NCI-H82 (cell line): ENCODE measurements at places on chromosomes 4 and X.

DNA sequence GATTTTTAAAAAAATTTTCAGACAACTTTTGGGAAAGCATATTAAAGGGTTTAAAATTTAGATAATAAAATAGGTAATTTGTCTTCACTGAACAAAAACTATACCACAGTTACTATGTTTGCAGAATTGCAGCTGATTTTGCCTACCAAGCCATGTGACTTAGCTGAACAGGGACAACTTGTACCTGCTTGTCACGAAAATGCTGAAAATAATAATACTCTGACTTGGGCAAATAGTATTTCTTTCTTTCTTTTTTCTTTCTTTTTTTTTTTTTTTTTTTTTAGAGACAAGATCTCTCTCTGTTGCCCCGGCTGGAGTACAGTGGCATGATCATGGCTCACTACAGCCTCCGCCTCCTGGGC is 225.2 kb upstream of the PPP1R2C start:
- no peak for DNase-seq

DNA sequence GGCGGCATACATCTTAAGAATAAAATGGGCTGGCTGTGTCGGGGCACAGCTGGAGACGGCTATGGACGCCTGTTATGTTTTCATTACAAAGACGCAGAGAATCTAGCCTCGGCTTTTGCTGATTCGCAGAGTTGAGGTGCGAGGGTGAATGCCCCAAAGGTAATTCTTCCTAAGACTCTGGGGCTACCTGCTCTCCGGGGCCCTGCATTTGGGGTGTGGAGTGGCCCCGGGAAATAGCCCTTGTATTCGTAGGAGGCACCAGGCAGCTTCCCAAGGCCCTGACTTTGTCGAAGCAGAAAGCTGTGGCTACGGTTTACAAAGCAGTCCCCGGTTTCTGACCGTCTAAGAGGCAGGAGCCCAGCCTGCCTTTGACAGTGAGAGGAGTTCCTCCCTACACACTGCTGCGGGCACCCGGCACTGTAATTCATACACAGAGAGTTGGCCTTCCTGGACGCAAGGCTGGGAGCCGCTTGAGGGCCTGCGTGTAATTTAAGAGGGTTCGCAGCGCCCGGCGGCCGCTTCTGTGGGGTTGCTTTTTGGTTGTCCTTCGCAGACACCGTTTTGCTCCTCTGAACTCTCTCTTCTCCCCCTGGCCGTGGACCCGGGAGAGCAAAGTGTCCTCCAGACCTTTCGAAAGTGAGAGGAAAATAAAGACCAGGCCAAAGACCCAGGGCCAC is 1.9 kb downstream of the SHOX start:
- peak; percentile 4 for DNase-seq

GRCh38 chrX:31796624-31797023 is 724.8 kb upstream of the FTHL17 start:
- no peak for DNase-seq

GRCh38 chr4:185437809-185438208 is 12.0 kb upstream of the UFSP2 start:
- no peak for DNase-seq

- peak; percentile 56 for DNase-seq
These were observed 67.2 kb upstream of the BRWD3 start for GRCh38 chrX:80876877-80877276.

GRCh38 chrX:115650916-115651315 is 89.9 kb downstream of the PLS3 start:
- peak; percentile 75 for DNase-seq

DNA sequence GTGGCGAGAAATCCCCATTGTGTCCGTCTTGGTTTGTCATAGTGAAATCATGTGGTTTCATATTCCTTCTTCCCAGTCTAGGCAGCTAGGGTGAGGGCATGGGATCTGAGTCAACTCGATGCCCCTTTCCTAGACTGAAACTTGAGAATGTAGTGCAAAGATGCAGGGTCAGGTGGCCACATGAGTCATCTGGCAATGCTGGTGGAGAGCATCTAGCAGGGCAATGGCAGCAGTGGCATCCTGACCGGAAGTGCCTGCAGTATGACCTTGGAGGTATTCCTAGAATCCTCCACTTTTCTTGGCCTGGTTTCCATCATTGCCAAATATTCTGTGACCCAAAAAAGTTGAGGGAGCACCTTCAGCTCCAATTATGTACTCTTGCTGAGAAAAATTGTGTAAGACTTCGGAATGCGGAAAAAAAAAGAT is 39.1 kb upstream of the TMEM184C start:
- DNase-seq = no peak

GRCh38 chr4:92847026-92847425 is 543.3 kb downstream of the GRID2 start:
- DNase-seq = no peak

GRCh38 chr4:118345813-118346212 is 7.0 kb downstream of the PRSS12 start:
- DNase-seq = no peak

GRCh38 chr4:84892950-84893349 is 73.5 kb downstream of the WDFY3 start:
- DNase-seq = no peak

- DNase-seq = peak; percentile 75
These were observed 9.8 kb downstream of the ATP2B3 start for GRCh38 chrX:153527208-153527607.

DNA sequence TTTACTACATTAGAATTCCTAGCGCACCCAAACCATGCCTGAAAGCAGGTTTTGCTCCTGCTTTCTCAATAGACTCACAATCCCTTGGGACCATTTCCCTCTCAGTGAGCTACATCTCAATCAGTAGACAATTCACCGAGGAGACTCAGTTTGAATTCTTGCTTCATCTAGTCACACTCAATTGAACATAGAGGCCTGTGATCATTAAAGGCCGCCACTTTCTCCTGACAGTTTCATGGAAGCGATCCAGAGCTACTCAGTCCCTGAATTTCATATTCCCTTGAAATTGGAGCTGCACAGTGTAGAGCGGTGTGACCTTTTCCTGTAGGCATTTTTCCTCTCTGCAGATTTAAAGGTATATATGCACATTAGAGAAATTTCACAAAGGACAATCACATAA is 193.9 kb upstream of the SPOCK3 start:
- DNase-seq = no peak

GRCh38 chr4:40405193-40405592 is 70.1 kb downstream of the CHRNA9 start:
- no peak for DNase-seq

- DNase-seq = no peak
These were observed 665.6 kb upstream of the CPEB2 start for GRCh38 chr4:14336656-14337055.

GRCh38 chrX:23783589-23784469 is 856 bp downstream of the SAT1 start:
- peak; percentile 29 for DNase-seq

DNA sequence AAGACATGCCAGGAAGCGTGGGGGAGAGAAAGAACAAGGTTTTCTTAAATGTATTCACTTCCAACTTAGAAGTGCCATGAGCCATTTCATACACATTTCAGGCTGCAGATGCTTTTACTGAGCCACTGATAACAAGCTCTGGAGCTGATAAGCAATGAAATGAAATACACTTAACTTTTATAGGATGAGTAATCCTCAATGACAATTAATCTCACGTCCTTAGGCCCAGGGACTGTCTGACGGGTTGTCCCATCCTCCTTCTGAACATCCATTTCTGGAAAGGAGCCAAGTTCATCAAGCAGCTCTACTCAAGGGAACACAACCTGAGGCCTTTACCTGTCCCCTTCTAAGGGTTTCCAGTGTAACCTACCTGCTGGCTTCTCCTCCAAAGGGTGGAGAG is 121.2 kb downstream of the PARM1 start:
- peak; percentile 5 for DNase-seq

DNA sequence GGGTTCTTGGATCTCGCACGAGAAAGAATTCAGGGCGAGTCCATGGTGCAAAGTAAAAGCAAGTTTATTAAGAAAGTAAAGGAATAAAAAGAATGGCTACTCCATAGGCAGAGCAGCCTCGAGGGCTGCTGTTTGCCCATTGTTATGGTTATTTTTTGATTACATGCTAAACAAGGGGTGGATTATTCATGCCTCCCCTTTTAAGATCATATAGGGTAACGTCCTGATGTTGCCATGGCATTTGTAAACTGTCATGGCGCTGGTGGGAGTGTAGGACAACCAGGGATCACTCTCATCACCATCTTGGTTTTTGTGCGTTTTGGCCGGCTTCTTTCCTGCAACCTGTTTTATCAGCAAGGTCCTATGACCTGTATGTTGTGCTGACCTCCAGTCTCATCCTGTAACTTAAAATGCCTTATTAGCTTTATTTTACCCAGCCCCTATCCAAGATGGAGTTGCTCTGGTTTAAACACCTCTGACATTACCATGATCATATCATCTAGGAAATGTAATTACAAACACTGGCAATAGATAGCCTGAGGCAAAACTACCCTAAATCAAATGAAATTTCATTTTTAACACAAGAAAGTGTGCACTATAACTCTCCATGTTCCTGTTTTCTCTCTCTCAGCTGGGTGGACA is 94.3 kb upstream of the ATXN3L start:
- DNase-seq = peak; percentile 33

DNA sequence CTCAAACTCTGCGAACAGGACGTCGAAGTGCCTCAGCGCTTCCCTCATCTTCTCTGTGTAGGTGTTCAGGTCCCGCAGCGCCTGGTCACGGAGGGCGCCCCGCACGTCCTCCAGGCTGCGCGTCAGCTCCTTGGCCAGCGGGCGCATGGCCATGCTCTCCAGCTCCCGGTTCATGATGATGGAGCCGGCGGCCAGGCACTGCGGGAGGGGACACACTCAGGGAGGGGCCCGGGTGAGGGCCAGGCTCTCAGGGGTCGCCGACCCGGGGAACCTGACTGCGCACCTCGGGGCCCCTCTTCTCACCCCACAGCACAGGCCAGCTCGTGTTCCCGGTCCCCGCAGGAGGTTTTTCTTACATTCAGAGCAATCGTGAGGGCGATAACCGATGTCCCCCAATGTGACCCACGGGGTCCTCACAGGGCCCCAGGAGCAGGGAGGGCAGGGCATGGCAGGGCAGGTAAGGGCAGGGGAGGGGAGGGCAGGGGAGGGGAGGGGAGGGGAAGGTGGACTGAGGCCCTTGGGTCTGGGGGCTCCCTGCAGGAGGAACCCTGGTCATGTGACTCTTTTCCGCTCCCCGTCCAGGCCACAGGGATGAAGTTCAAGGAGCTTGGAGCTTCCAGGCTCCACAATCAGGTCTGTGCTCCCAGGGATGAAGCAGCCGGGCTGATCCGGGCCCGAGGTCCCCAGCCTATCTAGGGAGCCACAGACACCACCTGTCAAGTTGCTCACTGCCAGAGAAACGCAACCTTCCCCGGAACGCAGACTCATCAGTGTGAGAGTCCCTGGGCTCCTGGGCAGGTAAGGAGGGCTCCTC is 77.8 kb upstream of the MXD4 start:
- DNase-seq = no peak

DNA sequence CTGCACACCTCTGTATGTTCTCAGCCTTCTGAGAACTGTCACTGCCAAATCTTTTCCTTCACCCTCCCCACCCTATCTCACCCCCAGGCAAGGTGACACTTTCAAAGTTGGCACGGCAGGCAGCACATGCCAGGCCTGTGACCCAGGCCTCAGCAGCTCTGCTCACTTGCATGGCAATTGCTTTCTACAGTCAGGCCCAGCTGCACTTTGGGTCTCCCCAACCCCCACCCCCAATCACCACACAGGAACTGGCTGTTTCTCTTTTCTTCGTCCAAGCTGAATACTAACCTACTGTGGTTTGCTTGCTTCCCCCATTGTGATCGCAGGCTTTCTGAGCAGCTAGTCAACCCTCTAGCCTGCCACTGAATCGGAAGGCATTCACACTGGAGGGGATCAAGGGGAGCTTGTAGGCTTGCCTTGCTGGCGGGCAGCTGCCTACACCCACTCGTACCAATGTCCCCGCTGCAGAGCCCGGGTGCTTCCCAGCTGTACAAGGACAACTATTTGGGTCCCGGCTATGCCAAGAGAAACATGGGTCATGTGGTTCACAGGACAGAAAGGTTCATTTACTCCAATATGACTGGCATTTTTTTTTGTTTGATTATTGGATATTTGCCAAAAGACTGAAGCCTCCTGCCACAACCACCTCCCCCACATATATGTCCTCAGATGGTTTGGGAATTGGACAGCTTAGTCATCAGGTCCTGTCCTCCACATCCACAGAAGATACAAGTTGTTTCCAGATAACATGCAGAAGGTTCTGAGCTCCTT is 28.1 kb downstream of the SLC25A43 start:
- no peak for DNase-seq

- DNase-seq = peak; percentile 68
These were observed 15.7 kb downstream of the OFD1 start for GRCh38 chrX:13750204-13750603.

GRCh38 chr4:44157611-44158277 is 290.9 kb downstream of the KCTD8 start:
- DNase-seq = no peak

GRCh38 chrX:49910344-49910743 is 12.1 kb upstream of the CLCN5 start:
- no peak for DNase-seq

GRCh38 chrX:136171420-136171819 is 24.1 kb downstream of the FHL1 start:
- DNase-seq = no peak

GRCh38 chr4:105022811-105023667 is 123.6 kb upstream of the TET2 start:
- no peak for DNase-seq

- no peak for DNase-seq
These were observed 25.2 kb downstream of the PI4K2B start for GRCh38 chr4:25258980-25259578.

- DNase-seq = no peak
These were observed 293.0 kb upstream of the CLNK start for GRCh38 chr4:10977534-10977933.

GRCh38 chrX:44156726-44157125 is 183.5 kb upstream of the NDP start:
- DNase-seq = no peak

GRCh38 chrX:149717803-149718202 is 5.9 kb downstream of the MAGEA11 start:
- no peak for DNase-seq

DNA sequence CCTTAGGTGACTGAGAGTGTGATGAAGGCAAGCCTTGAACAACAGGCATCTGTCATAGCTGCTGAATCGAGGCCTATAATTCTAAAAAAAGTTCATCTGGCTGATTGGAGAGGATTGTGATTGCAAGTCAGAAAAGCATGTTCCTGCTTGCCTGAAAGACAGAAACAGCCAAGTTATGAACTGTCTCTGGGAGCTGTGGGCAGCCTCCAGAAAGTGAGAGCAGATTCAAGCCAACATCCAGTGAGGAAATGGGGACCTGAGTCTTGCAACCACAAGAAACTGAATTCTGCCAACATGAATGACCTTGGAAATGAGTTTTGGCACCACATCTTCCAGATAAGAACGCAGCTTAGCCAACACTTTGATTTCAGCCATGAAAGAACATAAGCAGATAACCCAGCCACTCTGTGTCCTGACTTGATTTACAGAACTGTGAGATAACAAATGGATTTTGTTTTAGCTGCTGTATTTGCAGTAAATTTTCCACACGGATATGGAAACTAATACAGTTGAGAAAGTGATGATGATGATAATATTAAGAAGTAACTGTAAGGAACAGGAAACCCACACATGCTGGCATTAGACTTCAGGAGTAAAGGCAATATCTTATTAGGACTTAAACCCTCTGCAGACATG is 240.3 kb upstream of the NDST3 start:
- DNase-seq = no peak

GRCh38 chr4:22129454-22130029 is 181.0 kb upstream of the KCNIP4 start:
- peak; percentile 66 for DNase-seq

GRCh38 chr4:23884741-23885140 is 5.1 kb downstream of the PPARGC1A start:
- no peak for DNase-seq
